CD4-positive, alpha-beta T cell treated with Interleukin-4 for 4 hours (primary cell): ENCODE measurements at places on chromosomes 4 and X.

DNA sequence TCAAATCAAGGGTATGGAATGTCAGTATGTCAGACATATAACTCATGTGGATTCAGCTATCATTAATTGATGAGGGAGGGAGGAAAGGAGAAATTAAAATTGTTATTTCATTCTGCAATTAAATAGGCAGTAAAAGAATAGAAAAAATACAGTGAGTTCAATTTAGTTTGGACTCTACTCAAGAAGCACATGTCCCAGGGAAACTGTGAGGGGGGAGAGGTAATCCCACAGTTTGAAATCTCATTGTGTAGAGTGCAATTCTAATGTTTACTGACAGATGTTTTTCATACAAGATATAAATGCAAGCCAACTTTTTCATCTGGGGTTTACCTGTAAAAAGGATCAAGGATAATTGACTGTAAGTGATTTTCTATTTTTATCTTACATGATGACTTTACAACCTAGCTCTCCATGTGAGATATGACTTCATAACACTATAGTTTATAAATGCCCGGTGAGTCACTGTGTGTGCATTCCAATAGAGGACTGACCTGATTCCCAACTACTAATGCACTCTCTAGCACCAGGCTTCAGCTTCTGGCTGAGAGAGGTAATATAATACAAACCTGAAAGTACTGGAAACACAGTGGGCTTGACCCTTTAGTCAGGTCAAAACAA, 35.2 kb upstream of the SCD5 start:
- no peak for DNase-seq

GRCh38 chr4:108943976-108944591, 181.2 kb upstream of the ETNPPL start:
- DNase-seq, result no peak

DNA sequence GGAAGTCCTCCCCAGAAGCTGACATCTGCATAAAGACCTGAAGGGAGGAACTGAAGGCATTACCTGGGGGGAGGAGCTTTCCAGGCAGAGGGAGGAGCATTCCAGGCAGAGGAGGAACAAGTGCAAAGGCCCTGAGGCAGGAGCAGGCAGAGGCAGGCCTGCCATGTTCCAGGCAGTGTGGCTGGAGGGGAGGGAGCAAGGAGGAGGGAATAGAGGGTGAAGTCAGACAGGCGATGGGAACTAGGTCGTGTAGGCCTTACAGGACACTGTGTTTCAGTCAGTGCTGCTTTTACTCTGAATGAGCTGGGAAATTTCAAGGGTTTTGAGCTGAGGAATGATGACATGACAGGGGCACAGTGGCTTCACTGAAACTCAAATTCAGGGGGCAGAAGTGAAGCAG, 292.7 kb downstream of the BCOR start:
- no peak for DNase-seq

DNA sequence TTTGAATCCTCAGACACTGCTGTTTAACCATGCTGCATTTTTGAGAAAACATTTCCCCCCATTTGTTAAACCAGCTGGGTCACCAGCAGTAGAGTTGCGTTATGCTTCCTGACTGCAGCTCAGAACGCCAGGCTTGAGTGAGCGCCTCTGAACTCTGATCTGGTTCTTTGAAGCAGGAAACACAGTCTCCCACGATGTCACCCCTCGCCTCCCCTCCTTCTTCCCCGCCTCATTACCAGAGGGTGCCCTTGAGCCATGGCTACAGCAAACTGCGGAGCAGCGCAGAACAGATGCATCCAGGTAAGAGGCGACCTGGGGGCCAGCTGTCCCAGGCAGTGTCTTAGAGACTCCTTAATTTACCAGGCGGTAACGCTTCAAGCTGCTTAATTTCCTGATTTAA, 78.4 kb downstream of the REPS2 start:
- no peak for DNase-seq

DNA sequence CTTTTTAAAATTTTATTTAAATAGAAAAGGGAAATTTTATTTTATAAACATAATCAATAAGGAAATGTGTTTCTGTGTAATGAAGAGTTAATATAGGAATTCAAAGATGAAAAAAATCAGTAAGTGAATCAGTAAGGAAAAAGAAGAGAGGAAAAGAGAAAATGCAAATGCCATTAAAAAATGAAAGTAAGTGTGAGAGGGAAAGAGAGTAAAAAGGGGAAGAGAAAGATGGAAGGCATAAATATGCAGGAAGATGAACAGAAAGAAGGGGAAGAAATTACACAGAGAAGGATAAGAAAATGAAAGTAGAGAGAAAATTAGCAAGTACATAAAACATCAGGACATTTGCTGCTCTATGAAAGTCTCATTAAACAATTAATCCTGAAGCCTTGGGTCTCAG, 349.9 kb downstream of the FSTL5 start:
- DNase-seq, result no peak

DNA sequence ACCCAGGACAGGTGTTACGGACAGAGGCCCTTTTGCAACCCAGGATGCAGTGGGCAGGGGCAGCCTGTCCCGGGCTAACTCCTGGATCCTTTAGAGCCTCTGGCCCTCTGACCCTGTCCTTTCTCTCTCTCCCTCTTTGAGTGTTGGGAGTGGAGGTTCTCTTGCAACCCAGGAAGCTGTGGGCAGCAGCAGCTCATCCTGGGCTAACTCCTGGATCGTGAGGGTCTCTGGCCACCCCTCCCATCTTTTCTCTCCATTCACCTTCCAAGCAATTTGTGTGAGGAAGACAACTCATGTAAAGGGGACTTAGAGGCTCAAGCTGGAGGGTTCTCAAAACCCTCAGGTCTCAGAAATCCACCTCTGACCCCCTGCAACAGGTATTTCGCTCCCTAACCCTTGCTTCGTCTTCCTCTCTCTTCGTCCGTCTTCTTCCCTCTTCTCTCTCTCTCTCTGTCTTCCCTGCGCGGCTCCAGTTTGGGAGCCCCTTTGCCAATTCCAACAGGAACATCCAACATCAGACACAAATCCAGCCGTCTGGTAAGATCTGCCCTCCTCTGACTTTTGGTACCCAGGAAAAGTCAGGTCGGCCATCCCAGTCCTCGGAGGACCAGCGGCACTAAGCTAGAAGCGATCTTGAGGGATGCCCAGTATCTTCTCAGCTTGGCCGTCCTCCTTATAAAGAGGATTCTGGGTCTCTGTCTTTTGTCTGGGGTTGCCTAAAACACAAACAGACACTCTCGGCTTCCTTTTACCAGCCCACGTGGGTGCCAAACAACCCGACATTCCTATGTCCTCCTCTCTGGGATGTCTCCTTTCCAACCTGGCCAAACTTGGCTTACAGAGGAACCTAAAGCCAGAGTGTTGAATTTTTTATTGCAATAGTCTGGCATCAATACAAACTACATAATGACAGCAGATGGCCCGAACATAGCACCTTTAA, 7.9 kb downstream of the ASMTL start:
- DNase-seq, result no peak

GRCh38 chrX:54442790-54443189, 2.6 kb downstream of the TSR2 start:
- no peak for DNase-seq

GRCh38 chrX:85922821-85923220, 124.5 kb downstream of the CHM start:
- DNase-seq, result no peak

- DNase-seq, result no peak
These were observed at the start of gene LRP2BP for GRCh38 chr4:185395238-185395955. Gene LRP2BP, minus strand, starts transcription at chr4:185395924. Its CDS starts 17,738 bp downstream, at chr4:185378186.

- no peak for DNase-seq
These were observed 53.3 kb upstream of the LAS1L start for GRCh38 chrX:65587616-65588526.

GRCh38 chr4:88570001-88570400, 22.3 kb upstream of the HERC3 start:
- DNase-seq, result no peak

GRCh38 chr4:86926435-86927086, 8.2 kb upstream of the AFF1 start:
- DNase-seq, result no peak

DNA sequence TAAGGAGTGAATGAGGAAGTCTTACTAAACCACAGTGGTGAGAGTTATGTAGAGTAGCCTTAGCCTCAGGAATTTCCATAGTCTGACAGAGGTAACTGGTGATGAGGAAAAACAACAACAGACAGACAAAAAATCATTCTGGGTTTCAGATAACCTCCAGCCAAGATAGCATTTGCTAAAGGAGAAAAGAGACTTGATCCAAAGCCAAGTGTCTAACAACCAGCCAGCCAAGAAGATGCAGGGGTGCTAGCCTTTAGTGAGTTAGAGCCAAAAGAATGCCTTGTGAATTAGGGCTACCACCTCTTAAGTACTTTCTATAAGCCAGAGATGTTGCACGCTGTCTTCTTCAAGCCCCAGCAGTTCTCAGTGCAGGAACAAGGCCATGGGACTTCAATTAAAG, 478.0 kb upstream of the CPEB2 start:
- DNase-seq, result no peak

- no peak for DNase-seq
These were observed 15.5 kb upstream of the IGBP1 start for GRCh38 chrX:70117738-70118137.

GRCh38 chr4:122909683-122910082, 12.7 kb downstream of the NUDT6 start:
- no peak for DNase-seq

GRCh38 chr4:113059449-113060182, 10.2 kb downstream of the ANK2 start:
- no peak for DNase-seq

DNA sequence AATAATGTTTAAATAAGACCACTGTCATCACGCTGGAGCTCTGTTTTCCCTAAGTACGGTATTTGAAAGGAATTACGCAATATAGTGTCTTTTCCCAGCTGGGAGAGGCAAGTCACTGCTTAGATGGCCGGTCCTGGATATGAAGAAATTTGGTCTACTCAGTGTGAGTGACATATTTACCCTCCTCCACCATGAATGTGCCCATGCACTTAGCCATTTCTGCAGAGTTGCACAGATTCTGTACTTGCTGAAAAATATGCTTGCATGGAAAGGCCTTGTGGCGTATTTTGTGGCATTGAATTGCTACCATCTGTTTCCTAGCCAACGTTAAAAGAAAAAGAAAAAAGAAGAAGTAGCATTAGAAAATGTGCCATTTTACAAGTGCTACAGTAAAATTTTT, 73.1 kb downstream of the ADGRL3 start:
- DNase-seq, result no peak

DNA sequence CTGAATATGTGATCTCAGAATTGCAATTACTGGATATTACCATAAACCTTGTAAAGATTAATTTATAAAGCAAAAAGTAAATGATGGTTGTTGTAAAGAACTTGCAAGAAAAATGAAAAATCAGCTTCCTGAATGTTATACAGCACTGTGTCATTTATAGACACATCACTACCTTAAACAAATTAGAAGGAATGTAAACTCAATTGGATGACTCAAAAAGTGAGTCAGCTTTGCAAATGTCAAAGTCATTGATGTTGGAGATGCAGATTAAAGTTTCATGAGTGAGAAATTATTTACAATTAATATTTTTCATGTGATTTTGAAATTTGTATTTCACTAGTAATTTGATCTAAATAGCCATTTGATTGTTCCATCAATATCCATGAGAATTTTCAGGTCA, 193.2 kb downstream of the RAPGEF2 start:
- DNase-seq, result no peak

DNA sequence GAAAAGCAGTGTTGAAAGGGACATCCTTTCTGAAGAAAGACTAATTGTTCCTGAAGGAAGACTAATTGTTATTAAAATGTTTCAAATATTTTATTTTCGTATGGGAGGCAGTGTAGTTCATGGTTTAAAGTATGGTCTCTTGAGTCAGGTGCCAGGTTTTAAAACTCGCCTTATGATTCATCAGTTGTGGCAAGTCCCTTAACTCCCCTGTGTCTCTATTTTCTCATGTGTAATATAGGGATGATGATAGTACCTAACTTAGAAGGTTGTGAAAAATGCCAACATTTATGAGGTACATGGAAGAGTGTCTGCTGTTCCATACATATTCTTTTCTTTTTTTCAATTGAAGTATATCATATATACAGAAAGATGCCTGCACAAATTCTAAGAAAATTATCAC, 414.2 kb upstream of the DIPK2B start:
- no peak for DNase-seq

DNA sequence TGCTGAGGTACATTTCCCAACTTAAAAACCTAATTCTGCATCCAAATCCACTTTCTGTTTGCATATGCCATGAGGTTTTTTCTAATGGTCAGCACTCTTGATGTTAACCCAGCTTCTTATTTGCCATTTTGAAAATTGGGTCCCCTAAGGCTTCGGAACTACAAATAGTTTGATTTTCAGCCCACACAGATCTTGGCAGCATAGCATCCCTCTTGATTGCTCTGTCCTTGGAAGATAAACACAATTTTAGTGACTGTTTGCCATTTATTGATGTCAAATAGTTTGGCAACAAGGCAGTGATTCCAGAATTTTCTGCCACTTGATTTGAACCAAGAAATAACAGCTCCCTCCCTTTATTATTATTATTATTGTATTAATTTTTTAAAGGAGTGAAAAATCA, 696.9 kb downstream of the RAB28 start:
- no peak for DNase-seq

GRCh38 chr4:150261571-150261970, 183.3 kb downstream of the DCLK2 start:
- DNase-seq, result no peak

GRCh38 chr4:61662362-61662761, 462.2 kb downstream of the ADGRL3 start:
- no peak for DNase-seq

DNA sequence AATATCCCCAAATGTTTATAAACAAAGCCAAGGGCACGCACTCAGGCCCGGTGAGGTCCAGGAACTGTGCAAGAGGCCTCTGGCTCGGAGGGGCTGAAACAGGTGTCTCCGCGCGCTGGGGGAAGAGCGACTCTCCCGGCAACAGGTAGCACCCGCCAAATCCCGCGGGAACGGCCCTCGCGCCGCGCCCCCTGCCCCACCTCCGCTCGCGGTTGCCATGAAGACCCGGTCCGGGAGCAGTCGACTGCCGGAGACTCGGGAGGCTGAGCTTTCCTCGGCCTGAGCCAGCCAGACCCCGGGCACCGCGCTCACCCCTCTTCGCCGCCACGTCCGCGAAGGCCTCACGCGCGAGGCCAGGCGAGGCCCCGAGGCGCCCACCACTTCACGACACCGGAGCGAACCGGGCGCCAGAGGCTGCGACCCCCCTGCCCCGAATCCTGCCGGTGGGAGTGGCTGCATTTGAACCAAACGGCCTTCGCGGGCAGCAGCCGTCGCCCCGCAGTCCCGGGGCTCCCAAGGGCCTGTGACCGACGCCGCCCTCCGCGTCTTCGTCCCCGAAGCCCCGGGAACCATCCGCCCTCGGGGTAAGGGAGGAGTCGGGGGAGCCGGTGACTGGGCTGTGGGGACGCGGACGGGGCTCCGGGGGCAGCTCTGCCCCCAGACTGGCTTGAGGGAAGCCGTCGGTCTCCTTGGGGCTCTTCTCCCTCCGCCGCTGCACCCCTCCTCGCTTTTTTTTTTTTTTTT, at the start of gene NSUN7:
TSS of gene NSUN7 (plus strand) at position 239 of the 744 bp plus-strand sequence. CDS start 739 bp downstream, outside the sequence.
- DNase-seq, result no peak
